ENCODE measurements at places on chromosomes 13 and 19. TPM values are rescaled to one million over a fixed set of nuclear protein-coding genes. Genes with fewer than 3 reads are reported as not detected.

Gene COLGALT1
- 30.7 TPM for polyA plus RNA-seq

Gene P2RY11
- polyA plus RNA-seq, result 0.77 TPM

Gene NLRP7
- polyA plus RNA-seq, result not detected

Gene RABAC1
- 17.9 TPM for polyA plus RNA-seq

Gene FUZ
- 47.7 TPM for polyA plus RNA-seq
